ENCODE measurements at places on chromosomes 11 and 22.

GRCh38 chr22:42279425-42280020, 9.1 kb upstream of the TCF20 start:
- DNase-seq = no peak

- DNase-seq = no peak
These were observed 21.4 kb upstream of the ACER3 start for GRCh38 chr11:76839311-76839710.

GRCh38 chr22:43136255-43136654, 6.9 kb downstream of the MCAT start:
- no peak for DNase-seq

GRCh38 chr11:129434641-129435498, 59.2 kb downstream of the BARX2 start:
- DNase-seq = no peak

- no peak for DNase-seq
These were observed 63.6 kb downstream of the MTNR1B start for GRCh38 chr11:93033093-93033492.

GRCh38 chr11:10038521-10039302, 255.3 kb downstream of the SBF2 start:
- DNase-seq = no peak

DNA sequence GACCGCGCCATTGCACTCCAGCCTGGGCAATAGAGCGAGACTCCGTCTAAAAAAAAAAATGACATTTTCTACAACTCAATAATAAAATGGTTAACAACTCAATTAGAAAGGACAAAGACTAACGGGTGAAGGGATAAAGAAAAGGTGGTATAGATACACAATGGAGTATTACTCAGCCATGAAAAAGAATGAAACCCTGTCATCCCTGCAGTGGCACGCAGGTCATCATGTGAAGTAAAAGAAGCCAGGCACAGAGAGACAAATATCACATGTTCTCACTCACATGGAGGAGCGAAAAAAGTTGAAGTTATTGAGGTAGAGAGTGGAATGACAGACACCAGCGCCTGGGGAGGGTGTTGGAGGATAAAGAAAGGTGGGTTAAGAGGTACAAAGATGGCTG, 39.0 kb downstream of the WNT7B start:
- no peak for DNase-seq

DNA sequence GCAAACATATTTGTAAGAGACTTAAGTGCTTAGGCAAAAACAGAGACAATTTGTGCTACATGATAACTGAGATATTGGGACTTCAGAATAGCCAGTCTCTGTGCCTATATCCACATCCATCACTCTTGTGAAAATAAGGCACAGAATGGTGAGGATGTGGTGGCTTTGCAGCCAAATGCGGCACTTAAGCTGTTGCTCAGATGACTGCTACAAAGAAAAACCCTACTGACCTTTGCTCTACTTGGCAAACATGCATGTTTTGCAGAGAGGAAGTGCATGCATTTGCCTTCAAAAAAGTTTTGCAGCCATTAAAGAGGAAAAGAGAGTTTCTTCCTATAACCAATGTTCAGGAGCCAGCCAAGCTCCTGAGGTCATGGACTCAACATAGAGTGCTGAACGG, 675.0 kb upstream of the KIRREL3 start:
- no peak for DNase-seq

DNA sequence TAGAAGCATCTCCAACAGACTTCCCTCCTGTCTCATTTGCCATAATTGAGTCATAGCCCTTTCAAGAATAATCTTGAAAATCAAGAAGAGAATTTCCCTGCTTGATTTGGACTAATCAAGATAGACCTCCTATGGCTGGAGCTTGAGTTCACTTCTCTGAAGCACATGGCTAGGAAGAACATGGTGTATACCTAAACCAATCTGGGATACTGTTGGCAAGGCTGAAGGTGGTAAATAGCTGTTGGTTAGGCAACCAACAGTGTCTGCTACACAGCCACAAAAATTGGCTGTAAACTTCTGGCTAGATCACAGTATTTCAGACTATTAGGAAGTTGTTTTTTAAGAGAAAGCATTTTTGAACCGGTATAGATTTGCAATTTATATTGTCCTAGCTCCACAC, 4.9 kb downstream of the CRYAB start:
- DNase-seq = no peak

DNA sequence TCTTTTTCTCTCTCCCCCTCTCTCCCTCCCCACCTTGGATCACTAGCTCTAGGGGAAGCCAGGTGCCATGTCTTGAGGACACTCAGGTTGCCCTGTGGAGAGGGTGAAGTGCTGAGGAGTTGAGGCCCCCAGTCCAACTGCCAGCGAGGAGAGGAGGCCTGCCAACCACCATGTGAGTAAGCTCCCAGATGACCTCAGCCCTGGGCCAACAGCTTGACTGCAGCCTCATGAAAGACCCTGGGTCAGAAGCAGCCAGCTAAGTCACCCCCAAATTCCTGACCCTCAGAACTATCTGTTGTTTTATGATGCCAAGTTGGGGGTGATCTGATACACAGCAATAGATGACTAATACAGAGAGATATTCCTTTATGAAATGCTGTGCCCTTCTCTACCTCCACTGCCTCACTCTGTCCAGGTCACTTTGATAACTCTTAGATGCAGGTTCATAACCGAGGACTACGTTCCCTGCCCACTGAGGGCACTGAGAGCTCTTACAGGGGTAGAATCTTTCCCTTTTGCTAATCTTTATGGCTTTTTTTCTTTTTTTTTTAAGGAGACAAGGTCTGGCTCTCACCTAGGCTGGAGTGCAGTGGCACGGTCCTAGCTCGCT, 8.0 kb downstream of the ARFGAP3 start:
- DNase-seq = no peak

- no peak for DNase-seq
These were observed at the start of gene NFAM1 for GRCh38 chr22:42432020-42432596. NFAM1 (minus strand) TSS chr22:42432403; CDS start chr22:42432357, 46 bp downstream.

GRCh38 chr22:29225422-29226090, 19.9 kb downstream of the EMID1 start:
- DNase-seq = no peak

DNA sequence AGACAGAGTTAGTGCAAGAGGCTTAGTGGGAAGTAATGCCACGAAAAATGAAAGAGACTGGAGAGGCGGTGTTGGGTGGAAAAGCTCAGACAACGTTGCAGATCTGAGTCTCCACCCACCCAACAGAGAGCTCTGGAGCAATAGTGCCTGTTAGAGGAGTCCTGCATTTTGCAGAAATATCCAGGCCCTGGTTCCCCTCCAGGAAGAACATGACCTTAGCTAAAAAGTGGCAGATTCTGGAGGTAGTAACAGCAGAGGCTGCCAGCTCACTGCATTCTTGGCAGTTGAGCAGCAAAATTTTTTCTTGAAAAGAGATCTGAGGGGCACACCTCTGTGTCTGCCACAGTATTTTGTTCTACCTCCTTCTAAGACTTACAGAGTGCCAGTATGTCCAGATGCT, 27.7 kb upstream of the BIRC3 start:
- no peak for DNase-seq

GRCh38 chr11:128482512-128483191, 104.7 kb downstream of the ETS1 start:
- DNase-seq = peak; percentile 80

- DNase-seq = no peak
These were observed 36.5 kb upstream of the ARFGAP3 start for GRCh38 chr22:42893371-42894150.

- DNase-seq = no peak
These were observed 37.8 kb downstream of the TBC1D22A start for GRCh38 chr22:46800102-46800857.

DNA sequence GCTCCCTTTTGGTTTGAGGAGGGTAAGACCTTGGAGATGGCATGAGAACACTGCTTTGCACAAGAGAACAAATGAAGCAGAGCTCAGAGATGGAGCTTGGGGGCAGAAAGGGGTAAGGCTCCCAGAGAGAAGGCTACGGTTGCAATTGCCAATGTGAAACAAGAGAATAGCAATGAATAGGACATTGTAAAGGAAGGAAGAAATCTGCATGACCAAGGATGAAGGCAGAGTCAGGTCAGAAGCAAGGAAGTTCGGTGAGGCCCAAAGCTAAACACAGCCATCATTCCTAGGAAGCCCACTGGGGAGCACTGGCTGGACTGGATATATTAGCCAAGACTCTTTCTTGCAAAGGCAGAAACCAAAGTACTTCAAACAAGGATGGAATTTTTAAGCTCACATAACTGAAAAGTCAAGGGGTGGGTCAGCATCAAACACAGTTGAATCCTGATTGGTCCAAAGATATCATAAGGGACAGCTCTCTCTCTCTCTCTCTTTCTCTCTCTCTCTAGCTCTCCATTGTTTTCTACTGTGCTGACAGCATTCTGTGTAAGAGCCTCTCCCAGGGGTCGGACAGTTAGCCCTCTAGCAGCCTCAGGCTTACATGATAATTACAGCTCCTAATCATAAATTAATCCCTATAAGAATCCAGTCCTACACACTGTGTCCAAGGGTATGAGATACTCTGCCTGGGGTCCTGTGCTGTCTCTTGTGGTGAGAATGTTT, 484.3 kb downstream of the SOX6 start:
- no peak for DNase-seq

- DNase-seq = no peak
These were observed 109.5 kb upstream of the PARVA start for GRCh38 chr11:12267921-12268320.

DNA sequence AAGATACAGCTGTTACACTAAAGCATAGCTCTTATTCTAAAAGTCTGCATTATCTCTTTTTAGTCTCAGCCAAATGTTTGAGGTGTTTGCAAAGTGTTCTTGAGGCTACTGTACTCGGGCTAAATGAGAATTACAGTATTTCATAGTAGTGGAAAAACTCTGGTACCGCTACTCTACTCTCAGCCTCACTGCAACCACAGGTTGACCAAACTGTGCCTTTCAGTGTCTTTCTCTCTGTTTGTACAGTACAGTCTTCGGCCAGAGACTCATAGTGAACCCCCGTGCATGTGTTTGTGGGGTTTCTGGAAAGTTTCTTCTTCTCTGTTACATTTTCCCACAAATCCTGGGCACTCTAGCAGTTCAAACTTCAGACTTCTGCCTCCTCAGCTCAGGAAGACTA, 7.4 kb upstream of the LUZP2 start:
- DNase-seq = no peak

- DNase-seq = no peak
These were observed 194.3 kb downstream of the OPCML start for GRCh38 chr11:133337951-133338418.

GRCh38 chr22:23784215-23784732, 2.5 kb upstream of the SMARCB1 start:
- DNase-seq = no peak

- DNase-seq = no peak
These were observed 4.9 kb upstream of the NUDT8 start for GRCh38 chr11:67634366-67635230.

GRCh38 chr11:69645801-69646492, 5.0 kb downstream of the CCND1 start:
- DNase-seq = no peak

GRCh38 chr11:111917312-111917711, 1.4 kb upstream of the C11orf52 start:
- DNase-seq = no peak

GRCh38 chr11:126466236-126467045, 111.0 kb downstream of the ST3GAL4 start:
- no peak for DNase-seq

- no peak for DNase-seq
These were observed 158.1 kb downstream of the GRIA4 start for GRCh38 chr11:105767931-105768330.

- DNase-seq = no peak
These were observed 10.0 kb downstream of the ZNF143 start for GRCh38 chr11:9470765-9471164.

- peak; percentile 72 for DNase-seq
These were observed 43.2 kb upstream of the BLID start for GRCh38 chr11:122159173-122159721.

DNA sequence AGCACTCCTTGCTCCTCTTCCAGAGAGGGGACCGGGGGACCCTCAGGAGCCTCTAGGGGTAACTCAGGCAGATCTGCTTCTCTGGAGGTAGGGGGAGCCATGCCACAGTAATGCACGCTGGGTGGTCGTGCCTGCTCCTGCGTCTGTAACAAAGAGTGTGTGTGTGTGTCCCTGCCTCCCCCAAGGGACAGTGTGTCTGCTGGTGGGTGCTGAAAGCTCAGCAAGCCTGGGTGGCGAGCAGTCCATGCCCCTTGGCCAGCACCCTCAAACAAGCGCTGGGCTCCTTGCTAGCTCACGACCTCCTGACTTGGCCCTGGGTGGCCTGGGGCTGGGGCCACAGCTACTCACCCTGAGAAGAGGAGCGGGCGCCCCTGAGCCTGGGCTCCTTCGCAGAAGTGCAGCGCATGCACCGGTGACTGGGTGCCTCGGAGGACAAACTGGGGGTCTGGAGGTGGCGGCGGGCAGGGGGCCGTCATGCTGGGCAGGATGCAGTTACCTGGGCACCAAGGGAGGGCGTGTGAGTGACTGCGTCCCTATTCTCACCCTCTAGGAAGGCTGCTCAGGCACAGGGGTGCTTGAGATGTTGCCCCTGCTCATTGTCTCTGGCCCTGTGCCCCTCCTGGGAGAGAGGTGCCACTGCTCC, 33.7 kb downstream of the GNB1L start:
- DNase-seq = no peak

- DNase-seq = no peak
These were observed 157.7 kb downstream of the DBX1 start for GRCh38 chr11:20002312-20003216.

- DNase-seq = no peak
These were observed 49.5 kb downstream of the VSIG10L2 start for GRCh38 chr11:125995313-125995712.

GRCh38 chr22:25395468-25395867, 169.0 kb upstream of the GRK3 start:
- no peak for DNase-seq

- DNase-seq = no peak
These were observed 681.6 kb downstream of the TBC1D22A start for GRCh38 chr22:47443836-47444745.

DNA sequence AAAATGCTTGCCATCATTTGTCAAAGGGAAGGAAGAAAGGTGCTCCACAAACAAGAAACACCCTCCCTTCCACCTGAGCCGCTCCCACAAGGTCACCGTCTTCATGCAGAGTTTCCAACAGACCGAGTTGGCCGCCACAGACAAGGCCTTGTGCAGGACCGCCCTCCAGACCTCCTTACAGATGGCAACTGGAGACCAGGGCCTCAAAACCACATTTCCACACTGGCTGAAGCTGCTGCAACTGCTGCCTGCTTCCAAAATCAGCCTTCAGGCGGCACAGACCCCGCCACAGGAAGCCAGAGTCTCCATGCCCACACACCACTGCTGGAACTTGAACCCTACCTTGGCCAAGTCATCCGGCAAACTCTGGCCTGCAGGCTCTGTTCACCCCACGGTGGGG, 6.3 kb downstream of the DEAF1 start:
- no peak for DNase-seq

GRCh38 chr11:68431984-68432645, 28.4 kb upstream of the PPP6R3 start:
- no peak for DNase-seq

Measured in skeletal muscle cell (primary cell).